ENCODE measurements at places on chromosomes 1 and 21. TPM values are rescaled to one million over a fixed set of nuclear protein-coding genes. Genes with fewer than 3 reads are reported as not detected.

DNA sequence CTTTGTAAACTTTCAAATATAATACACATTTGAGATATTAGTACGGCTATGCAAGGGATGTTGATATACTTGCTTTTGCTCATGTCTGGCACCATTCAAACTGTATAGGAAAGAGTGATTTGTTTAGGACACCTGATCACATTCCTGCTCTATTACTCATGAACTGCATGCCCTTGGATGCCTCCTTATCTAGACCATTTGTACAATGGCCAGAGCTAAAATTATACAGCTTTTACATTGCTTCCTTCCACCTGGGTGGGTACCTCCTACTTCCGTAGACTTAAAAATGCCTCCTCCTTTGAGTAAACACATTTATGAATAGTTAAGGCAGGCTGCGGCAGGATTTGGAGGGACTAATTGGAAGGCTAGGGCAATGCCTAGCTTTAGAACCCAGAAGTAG lies 85.4 kb upstream of the PBX1 start:
- peak; percentile 23 for DNase-seq

DNA sequence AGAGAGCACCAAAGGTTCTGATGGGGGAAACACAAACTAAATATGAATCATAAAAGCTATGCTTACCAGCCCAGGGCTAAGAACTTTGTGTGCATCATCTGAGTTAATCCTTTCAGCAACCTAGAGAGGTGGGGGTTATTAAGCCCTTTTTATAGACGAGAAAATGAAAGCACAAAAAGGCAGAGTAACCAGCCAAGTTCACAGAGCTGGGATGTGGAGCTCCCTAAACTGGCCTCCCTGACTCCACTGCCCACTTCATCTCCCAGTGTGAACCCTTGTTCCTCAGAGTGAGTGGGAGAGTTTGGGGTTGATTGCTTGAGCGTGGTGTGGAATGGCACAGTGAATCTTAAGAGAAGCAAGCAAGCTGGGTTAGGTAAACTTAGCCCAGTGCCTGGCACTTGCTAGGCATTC lies 10.8 kb upstream of the BCAR3 start:
- DNase-seq, result no peak

GRCh38 chr1:110780600-110781484 lies 92.1 kb upstream of the CD53 start:
- peak; percentile 84 for DNase-seq

DNA sequence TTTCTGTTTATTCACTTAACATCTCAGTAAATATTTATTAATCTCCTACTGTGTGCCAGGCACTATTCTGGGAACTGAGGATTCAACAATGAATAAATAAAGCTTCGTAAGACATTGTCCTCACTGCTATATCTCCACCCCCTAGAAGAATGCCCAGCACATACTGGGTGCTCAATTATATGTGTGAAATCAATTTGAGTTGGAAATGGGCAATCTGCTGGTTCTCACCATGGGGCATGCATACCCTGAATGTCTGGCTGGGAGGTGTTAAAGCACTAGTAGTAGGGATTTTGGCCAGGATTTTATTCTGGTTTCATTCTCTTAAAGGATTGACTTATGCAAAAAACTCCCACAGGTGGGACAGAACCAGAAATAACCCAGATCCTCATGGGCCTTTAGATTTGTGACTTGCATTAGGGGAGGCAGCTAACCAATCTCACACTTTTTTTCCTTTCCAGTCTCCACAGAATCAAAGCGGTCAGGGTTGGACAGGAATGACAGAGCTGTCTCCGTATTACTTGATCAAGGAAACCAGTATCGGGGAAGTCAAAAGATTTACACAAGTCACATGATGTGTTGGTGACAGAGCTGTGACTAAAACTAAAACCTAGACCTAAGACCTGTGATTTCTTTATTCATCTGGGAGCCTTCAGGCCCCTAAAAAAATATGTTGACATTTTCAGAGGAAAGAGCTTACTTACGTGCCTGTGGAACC lies 12.8 kb downstream of the GFI1 start:
- DNase-seq, result no peak

CD58 gene
- total RNA-seq, result 20.1 TPM

GRCh38 chr1:17502326-17502778 lies 37.1 kb upstream of the ARHGEF10L start:
- DNase-seq, result peak; percentile 93

DNA sequence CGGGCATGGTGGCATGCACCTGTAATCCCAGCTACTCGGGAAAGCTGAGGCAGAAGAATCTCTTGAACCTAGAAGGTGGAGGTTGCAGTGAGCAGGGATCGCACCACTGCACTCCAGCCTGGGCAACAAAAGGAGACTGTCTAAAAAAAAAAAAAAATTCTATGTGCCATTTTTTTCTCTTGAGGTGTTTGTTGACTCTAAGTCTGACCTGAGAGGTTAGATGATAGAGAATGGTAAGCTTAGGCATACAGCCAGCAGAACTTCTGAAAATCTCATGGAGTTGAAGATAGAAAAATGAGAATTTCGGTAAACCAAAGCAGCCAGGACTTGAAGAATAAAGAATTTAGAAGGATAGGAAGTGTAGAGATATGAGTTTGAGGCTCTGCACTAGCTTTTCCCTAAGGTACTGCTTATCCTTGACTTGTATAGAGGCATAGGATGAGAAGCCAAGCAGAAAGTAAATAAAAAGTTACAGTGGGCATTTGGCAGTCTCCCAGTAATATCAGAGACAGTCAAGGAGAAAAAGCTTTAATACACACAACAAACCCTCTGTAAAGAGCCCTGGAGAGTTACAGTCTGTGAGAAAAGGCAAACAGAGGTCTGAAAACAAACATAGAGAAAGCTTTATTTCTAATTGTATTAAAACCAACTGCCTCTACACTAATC lies 24.3 kb downstream of the F13B start:
- no peak for DNase-seq

DNA sequence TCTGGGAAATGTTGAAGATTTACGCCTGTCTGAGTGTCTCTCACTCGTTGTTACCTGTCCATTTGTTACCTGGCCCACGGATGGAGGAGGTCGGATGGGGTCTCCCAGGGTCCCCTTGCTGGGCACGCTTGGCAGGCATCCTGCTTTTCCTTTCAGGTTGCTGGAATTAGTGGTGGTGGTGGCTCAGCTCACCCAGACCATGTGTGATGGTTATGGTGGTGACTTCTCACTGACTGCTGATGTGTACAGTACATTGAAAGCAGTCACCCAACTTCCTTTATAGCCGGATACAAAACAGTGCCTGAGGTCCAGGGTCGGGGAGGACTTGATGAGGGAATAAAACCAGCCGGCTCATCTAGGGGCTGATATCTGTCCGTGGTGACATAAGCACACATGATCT lies 19.5 kb downstream of the MAPKAPK2 start:
- no peak for DNase-seq

GRCh38 chr21:42466700-42467099 lies 29.3 kb downstream of the RSPH1 start:
- no peak for DNase-seq

DNA sequence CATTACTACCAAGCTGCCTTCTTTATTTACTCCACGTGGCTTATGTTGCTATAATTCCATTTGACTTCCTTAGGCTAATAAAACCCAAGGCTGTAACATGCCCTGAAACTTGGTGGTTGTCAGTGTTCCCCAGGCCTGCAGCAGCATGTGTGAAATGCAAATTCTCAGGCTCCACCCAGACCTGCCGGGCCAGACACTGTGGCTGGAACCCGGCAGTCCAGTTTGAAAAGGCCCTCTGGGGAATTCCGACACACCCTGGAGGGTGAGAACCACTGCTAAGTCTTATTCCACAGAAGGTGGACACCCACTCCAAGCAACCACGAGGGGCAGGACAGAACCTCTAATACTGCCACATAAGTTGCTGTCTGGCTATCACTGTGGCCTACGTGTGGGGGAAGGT lies 41.4 kb downstream of the URB1 start:
- DNase-seq, result no peak

C4BPA gene
- total RNA-seq, result 1.1 TPM

ASCL5 gene
- not detected for total RNA-seq

- peak; percentile 53 for DNase-seq
Observed at GRCh38 chr1:149848340-149849110, 50.8 kb upstream of the BOLA1 start.

GJB4 gene
- total RNA-seq, result 1.9 TPM

GRCh38 chr1:11759791-11760190 lies 2.2 kb upstream of the C1orf167 start:
- no peak for DNase-seq

PRSS38 gene
- total RNA-seq, result not detected

DNA sequence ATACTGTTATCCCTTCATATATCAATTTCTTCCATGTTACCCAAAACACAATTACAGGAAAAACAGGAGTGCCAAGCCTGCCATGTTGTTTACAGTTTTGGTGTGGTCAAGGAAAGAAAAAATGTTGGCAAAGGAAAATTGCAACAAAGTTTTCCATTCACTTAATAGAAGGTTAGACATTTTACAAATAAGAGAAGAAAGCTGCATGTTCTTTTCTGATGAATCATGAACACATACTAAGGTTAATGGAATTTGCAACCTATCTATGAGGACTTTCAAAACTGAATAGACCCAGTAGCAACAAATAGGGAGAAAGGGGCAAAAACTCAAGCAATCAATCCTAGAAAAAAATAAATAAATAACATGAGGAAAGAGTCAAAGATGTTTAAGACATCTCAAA lies 556.7 kb downstream of the DPYD start:
- DNase-seq, result no peak

ZC3H11A gene
- total RNA-seq, result 47.9 TPM

TSPAN2 gene
- 0.23 TPM for total RNA-seq

GRCh38 chr1:150512846-150513245 lies 2.7 kb upstream of the FALEC start:
- no peak for DNase-seq

DNA sequence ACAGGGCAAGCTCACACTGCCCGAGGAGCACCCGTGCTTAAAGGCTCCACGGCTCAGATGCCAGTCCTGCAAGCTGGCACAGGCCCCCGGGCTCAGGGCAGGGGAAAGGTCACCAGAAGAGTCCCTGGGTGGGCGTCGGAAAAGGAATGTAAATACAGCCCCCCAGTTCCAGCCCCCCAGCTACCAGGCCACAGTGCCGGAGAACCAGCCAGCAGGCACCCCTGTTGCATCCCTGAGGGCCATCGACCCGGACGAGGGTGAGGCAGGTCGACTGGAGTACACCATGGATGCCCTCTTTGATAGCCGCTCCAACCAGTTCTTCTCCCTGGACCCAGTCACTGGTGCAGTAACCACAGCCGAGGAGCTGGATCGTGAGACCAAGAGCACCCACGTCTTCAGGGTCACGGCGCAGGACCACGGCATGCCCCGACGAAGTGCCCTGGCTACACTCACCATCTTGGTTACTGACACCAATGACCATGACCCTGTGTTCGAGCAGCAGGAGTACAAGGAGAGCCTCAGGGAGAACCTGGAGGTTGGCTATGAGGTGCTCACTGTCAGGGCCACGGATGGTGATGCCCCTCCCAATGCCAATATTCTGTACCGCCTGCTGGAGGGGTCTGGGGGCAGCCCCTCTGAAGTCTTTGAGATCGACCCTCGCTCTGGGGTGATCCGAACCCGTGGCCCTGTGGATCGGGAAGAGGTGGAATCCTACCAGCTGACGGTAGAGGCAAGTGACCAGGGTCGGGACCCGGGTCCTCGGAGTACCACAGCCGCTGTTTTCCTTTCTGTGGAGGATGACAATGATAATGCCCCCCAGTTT lies 1.3 kb downstream of the CELSR2 start:
- DNase-seq, result no peak

GRCh38 chr1:225366552-225366951 lies 61.3 kb downstream of the LBR start:
- no peak for DNase-seq

Measured in HT-29 (cell line).